ENCODE measurements at places on chromosomes 6 and 20.

- DNase-seq: no peak
Observed at GRCh38 chr20:61931476-61932198, 134.0 kb downstream of the TAF4 start.

GRCh38 chr6:7073082-7073820, 34.5 kb upstream of the RREB1 start:
- DNase-seq: no peak

GRCh38 chr6:14178083-14178445, 60.5 kb downstream of the CD83 start:
- DNase-seq: no peak

GRCh38 chr6:113978084-113978675, 7.2 kb upstream of the HDAC2 start:
- DNase-seq: no peak

GRCh38 chr6:127107916-127108315, 10.6 kb upstream of the RSPO3 start:
- no peak for DNase-seq

DNA sequence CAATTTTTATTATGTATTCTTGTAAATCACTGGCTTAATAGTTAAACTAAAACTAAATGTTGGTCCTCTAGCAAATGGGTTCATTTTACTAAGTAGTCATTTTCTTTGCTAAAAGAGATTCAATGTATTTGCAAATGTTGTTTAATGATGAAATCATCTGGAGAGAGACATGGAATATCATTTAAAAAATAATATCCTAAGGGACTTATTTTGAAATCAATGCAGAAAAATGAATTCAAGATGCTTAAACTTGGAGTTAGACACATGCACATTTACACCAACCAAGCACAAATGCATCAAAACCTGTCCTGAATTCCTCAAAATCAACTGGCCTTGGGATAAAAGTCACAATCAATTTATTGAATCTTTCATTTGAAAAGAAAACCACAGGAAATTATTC, 165.0 kb upstream of the RNF217 start:
- DNase-seq: no peak

DNA sequence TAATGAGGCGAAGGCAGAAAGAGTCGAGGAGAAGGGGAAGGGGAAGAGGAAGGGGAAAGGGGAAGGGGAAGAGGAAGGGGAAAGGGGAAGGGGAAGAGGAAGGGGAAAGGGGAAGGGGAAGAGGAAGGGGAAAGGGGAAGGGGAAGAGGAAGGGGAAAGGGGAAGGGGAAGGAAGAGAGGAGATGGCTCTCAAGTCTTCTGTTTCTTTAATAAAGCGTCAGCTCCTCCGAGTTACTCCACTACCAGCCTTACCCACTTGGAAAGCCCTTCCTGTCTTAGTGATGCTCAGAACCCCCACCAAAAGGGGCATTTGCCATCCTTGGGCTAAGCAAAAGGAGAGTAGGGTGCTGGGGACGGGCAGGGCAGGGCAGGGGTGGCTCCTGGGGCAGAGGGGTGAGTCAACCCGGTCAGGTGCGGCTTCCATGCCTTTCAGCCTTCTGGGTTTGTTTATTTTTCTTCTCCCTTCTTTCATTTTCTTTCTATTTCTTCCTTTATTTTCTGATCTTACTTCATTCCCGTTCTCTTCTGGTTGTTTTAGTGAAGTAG, 476 bp upstream of the CLIC5 start:
- no peak for DNase-seq

DNA sequence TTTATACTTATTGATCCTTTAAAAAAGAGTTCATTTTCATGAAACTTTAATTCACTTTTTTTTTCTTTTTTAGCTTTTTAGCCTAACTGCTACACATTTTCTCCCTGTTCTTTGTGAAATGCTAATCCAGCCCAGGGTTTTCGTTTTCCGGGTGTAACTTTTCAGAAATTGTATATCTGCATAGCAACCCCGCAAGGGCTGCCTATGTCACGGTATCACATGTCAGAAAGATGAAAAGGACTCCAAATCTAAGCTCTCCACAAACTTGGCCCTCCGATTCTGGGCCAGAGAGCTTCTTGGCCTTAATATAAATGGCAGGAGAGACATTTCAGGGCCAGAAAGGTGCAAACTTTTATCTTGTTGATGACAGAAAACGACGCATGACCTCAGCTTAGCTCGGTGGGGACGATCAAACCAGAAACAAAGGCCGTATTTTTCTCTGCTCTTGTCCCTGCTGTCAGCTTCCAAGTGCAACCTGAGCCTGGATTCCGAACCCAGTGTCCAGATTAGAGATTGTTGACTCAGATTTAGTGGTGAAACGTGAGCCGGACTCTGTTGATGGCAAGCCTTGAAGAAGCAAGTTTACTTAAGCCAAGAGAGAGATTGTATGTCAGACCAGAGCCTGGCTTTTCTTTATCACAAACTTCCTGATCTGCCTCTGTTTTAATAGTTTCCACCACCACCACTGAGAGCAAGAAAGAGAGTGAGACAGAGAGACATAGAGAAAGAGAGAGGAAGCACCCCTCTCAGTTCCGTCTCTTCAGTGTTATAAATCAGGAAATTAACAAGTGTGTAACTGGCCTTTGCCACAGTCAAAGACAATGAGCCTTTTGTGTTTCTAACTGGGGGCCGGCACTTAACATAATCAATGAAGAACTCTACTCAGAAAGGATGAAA, 157.8 kb downstream of the SCML4 start:
- DNase-seq: no peak

- DNase-seq: no peak
Observed at GRCh38 chr6:136506124-136506799, 44.0 kb downstream of the MAP7 start.

GRCh38 chr6:100488244-100488643, 23.5 kb upstream of the SIM1 start:
- DNase-seq: no peak

- DNase-seq: no peak
Observed at GRCh38 chr6:122408702-122409458, 9.4 kb downstream of the HSF2 start.

GRCh38 chr20:17884307-17885003, 84.1 kb downstream of the SNX5 start:
- no peak for DNase-seq

DNA sequence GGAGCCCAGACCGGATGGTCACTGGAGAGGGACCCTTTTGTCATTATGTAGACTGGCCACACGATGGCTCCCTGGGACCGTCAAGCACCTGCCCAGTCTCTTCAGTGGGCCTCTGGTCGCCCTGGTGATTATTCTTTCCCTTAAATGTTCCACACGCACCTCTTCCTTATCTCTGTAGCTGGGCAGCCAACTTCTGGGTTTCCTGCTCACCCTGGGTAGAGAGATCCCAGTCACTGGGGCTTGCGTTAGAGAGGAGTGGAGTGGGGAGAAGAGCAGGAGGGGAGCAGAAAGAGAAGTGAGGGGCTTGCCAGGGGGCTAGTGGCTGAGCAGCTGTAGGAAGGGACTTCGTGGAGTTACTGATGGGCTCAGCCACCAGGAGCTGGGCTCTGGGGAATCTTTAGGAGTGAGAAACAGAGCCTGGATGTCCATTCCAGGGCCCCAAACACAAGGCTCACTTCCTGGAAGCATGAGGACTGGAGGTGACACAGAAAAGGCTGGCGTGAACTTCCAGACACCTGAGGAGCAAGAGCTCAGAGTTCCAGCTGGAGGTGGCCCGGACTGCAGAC, 150.1 kb downstream of the DHX35 start:
- no peak for DNase-seq
